ENCODE measurements at places on chromosomes 6 and 20.

DNA sequence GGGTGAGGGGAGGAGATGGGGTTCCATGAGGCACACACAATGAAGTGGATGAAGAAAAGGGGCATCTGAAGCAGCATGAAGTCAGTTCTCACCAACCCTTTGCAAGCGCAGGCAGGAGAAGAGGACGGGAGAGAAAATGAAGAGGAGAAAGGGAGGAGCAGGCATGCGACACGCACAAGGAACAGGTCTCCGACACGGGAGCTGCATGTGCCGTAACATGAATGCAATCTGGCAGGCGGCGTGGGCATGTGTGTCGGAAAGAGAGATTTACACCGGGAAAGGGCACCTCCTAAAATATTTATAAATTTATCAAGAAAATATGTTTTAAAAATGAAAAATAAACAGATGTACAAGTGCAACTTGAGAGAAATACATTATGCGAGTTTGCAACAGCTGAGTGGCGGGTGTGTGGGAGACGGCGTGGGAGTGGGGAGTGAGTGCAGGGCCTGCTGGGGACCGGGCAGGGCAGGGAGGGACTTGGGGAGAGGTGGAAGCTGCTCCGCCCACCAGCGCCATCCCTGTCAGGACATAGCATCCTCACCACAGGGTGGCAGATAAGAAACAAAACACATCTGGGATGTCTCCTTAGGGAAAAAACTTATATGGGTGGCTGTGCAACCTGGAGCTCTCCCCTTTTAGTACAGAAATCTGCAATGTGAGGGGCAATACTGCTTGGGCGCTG lies 40.6 kb downstream of the GJA10 start:
- no peak for DNase-seq

GRCh38 chr20:21936720-21937380 lies 231.4 kb downstream of the PAX1 start:
- no peak for DNase-seq

- DNase-seq = no peak
Measured at GRCh38 chr20:22352019-22352418, 232.4 kb downstream of the FOXA2 start.

DNA sequence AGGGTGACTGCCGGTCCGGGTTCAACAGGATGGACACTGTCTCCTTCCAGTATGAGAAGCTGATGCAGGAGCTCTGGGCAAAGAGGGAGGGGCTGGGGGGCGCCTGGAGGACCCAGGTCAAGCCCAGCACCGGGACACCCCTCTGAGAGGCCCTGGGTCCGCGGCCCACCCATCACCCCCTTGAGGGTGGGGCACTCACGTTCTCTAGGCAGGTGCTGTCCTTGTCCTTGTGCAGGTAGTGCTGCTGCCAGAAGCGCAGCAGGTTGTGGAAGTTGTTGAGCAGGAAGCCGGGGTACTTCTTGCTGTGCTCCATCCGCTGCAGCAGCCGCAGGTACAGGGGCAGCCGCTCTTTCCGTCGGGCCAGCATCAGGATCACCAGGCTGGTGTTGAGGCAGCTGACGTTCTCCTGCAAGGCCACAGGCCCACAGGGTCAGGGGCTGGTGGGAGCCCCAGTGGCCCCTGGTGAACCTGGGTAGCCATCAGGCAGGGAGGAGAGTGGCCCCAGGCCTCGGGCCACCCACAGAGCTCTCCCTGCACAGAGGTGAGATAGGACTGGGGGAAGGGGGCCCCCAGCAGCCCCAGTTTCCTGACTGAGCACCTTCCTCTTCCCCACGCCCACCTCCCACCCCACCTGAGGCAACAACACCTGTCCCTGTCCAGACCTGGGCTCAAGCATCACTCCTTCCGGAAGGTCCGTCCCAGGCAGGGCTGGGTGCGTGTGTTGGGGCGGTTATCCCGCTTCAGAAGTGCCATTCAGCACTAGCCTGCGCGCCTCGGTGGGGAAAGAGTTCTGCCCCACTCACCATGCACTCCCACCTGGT lies 47.8 kb downstream of the MYH7B start:
- DNase-seq = no peak

DNA sequence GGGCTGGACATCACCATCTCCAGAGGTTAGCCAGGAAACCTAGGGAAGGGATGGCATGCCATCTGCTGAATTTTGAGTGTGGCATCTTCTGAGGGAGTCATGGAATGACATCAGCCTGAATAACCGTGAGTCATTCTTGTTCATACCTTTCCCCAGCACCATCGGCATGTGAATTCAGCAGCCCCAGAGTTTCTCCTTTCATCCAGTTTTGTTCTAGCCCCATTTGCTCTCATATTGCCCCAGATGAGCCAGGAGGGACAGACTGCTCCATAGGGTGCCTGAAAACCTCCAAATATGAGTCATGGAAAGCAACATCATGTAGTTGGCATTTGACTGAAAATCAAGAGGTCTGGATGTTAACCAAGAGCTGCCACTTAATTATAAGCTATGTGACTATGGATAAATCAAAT lies 219.2 kb upstream of the SGK1 start:
- peak; percentile 84 for DNase-seq

- DNase-seq = no peak
Measured at GRCh38 chr6:150018846-150019580, 6.3 kb downstream of the RAET1L start.

GRCh38 chr6:163248051-163248450 lies 166.5 kb upstream of the QKI start:
- no peak for DNase-seq

DNA sequence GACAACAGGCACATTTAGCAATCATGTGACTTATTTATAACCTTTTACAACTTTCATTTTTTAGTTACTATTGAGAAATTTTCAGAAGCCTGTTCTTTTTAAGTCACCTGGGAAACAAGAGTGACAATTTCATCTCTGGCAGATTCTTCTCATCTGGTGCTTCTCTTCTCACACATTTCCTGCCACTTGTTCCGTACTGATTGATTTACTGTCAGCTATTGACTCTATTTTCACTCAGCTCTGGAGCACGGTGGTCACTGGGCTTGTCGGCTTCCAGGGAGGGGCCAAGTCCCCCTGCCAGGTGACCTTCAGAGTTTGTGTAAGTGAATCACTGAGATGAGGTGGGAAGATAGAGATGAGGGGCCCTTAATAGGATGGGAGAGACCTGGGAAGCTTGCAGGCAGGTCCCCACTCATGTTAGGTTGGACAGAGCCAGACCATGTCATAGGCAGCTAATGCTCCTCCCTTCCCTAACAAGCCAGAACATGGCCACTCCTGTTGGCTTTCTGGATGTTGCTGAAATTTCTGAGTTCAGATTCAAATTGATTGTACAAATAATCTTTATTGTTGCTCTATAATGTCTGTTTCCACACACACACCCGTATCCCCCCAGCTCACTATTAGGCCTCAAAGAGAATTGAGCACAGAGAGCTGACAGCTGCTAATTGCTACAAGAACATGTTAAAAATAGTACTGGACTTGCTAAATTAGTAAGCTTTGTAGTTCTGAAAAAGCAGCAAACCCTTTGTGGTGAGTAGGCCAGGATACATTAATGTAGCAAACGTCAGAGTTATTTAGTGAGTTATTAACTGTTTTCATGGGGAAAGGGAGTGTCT lies 13.3 kb downstream of the DUSP22 start:
- no peak for DNase-seq

DNA sequence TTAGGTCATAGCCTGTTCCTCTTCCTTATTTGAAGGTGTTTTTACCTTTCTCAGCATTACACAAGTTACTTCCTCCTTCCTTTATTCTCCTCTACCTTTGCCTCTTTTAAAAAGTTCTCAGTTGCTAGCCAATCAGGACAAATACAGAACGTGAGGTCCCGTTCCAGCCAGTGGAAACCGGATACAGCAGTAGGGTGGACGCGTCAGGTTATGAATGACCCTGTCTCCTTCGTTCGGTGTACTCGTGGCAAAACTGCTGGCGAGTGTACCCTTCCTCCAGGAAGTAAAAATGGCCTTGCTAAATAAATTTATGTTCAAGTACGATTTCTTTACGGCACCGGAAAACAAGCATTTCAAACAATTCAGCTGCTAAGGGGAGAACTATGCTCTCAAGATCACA lies 77.0 kb upstream of the MLN start:
- DNase-seq = no peak
